ENCODE measurements at places on chromosomes 6 and 20.

GRCh38 chr6:146336191-146336590 is 207.4 kb upstream of the RAB32 start:
- no peak for DNase-seq

GRCh38 chr20:36572701-36573102 is 695 bp upstream of the TGIF2 start:
- DNase-seq: no peak

DNA sequence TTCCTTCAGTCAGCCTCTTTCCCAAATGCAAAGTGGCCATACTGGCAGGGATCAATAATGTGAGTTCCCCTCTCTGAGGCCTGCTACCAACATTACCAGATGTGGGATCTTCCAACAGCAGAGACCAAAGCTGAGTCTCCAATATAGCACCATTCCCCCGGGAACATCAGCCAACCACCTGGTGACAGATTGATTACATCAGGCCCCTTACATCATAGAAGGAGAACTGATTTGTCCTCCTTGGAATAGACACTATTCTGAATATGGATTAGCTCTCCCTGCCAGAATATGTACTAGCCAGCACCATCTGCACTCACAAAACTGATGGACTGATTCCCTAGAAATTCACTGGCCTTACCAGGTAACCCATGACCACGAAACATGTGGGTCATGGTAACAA is 61.9 kb upstream of the CARMIL1 start:
- DNase-seq: no peak

DNA sequence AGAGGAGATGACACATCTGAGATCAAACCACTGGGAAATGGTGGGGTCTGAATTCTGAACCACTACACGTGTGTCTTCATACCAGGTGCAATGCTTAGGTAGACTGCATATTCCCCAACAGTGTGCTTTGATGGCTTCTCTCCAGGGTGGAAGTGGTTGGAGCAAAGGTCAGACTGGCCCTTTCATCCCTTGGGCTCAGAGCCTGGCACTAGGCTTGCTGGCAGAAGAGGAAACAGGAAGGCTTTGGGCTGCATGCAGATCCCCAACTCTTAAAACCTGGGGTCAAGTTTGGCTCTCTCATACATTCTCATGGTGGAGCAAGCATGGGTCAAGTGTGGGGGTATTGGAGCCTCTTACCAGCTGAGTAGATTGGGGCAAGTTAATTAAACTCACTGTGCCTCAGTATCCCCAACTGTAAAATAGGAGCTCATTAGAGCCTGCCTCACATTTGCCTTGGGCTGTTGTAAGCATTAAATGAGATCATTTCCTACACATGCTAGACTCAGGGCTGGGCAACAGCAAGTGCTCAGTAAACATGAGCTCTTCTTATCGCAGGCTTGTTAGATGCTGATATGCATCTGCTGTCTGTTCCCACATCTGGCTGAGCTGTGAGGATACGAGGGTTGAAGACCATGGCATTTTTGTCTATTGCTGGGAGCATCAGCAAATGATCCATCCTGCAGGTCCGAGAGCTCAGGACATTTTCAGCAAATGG is 51.6 kb upstream of the FAM83D start:
- DNase-seq: no peak

- no peak for DNase-seq
Measured at GRCh38 chr6:12344296-12344695, 54.1 kb downstream of the EDN1 start.

GRCh38 chr6:30135757-30136156 is at the start of gene TRIM40:
Gene TRIM40, plus strand, starts transcription at chr6:30136140. Its CDS starts 897 bp downstream, at chr6:30137037.
- DNase-seq: no peak

GRCh38 chr20:36275011-36275410 is 31.1 kb upstream of the DLGAP4 start:
- DNase-seq: no peak

GRCh38 chr20:49397525-49397924 is 84.9 kb downstream of the KCNB1 start:
- DNase-seq: no peak

GRCh38 chr6:6685249-6686040 is 96.9 kb downstream of the LY86 start:
- no peak for DNase-seq

- DNase-seq: no peak
Measured at GRCh38 chr6:148965287-148965686, 218.5 kb downstream of the UST start.

- DNase-seq: no peak
Measured at GRCh38 chr6:659716-660581, 3.0 kb upstream of the HUS1B start.

GRCh38 chr6:144543006-144543871 is 258.1 kb downstream of the UTRN start:
- no peak for DNase-seq
